ENCODE measurements at places on chromosomes 11 and 22.

DNA sequence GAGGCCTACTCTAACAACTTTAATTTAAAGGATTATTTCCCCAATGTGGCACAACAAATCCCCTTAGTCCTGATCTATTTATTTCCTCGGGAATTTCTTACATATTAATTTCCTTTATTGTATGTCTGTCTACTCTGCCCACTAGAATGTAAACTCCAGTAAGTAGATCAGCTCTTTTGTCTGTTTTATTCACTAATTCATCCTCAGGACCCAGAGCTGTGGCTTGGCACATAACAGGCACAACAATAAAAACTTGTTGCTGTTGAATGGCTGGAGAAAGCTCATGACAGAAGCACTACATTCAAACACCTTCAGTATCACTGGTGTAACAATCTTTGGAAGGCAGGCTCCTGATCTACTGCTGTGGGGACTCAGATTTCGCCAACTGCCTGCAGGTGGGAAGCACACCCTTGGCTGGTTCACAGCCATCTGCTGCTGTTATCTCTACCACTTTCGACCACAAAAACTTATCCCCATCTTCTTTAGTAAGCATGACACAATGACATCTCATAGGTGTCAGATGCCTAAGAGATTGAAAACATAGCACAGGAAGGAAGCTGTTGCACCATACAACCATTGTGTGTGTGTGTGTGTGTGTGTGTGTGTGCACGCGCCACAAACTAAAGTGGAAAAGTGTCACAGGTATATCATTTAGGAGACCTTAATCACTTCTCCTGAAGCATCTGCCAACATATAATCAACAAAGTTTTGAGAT is 11.9 kb downstream of the HIRA start:
- no peak for DNase-seq

- no peak for DNase-seq
Measured at GRCh38 chr11:95148406-95148805, 58.8 kb downstream of the ENDOD1 start.

DNA sequence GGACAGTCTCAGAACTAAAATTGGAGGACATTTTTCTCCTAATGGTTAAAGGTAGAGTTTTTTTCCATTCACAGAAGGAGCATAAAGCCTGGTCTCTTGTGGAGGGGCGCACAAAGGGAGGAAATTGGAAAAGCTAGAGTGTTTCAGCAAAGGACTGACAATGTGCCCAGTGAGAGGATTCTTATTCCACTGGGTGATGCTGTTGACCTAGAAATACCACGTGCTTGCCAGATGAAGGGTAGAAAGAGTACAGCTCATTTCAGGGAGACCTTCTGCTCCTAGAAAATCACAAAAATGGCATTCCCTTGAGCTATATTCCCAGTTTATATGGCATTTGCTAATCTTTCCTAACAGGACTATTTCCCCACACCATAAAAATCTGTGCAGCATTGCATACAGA is 21.1 kb downstream of the MS4A6E start:
- no peak for DNase-seq

- DNase-seq, result no peak
Measured at GRCh38 chr11:61157743-61158142, 3.5 kb downstream of the VPS37C start.

DNA sequence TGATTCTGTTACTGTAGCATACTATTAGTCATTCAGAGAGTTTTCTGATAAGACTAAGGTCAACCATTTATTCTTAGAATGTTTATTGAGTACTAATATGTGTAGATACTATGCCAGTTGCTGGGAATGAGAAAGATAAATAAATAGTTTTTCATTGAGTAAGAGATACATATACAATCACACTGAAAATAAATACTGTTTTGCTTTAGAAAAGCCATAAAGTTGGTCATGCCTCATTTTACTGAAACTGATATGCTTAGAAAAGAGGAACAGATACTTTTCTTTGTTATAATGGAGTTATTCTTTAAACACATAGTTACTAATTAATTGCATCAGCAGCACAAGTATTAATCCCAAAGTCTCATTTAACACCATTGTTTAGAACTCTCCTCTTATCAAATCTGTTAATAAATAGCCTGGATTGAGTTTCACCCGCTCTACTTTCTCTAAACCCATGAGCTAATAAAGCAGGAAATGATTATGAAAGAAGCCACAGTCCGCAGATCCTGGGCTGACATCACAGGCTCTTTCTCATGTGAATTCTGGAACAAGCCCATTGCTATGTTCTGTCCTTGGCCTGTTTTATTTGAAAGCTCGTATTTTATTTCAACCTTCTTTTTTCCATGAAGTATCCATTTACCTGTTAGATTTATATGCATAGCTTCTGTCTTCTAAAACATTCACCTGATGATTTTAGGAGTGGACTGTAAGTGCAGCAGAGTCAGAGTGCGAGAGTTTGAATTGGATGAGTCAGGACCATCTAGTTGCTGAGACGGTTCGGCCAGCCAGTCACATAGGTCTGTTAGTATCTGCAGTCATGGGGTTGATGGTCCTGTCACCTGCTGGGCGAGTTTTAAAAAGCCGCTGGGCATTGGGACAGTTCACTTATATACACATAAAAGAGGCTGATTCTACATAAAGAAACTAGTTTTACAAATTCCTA is 35.5 kb downstream of the PIWIL4 start:
- DNase-seq, result no peak

GRCh38 chr11:73652856-73653559 is 6.6 kb downstream of the PLEKHB1 start:
- no peak for DNase-seq

- DNase-seq, result no peak
Measured at GRCh38 chr11:44004452-44005062, 43.2 kb upstream of the ACCSL start.

DNA sequence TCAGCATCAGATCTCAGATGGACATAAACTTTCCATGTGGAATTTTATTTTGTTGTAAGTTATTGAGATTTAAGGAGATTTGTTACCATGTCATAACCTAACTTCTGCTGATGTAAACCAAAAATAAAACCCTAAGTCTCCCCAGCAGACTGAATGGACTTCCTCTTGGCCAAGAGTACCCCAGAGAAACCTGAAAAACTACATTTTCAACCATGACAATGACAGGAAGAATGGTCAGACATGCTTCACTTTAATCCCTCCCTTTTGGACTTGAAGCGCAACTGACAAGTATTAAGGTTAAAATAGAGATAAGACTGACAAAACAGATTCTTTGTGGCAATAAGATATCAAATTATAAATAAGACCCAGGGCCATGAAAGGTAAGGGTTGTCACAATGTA is 579.7 kb upstream of the RAG2 start:
- no peak for DNase-seq

DNA sequence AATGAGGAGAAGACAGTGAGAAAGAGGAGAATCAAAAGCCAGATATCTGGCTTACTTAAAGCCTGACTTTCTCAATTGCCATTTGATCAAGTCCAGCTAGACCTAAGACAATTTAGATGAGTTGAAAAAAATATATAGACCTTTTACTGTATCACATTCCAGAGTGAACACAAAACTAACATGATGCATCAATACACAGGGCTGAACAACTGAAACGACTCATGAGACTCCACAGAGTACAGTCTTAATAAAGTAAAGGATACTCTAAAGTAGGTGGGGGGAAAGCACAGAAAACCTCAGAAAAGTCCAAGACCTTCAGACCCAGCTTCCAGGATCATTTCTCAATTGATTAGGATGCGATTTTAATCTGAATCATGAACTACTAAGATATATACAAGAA is 95.3 kb upstream of the OR9G4 start:
- DNase-seq, result no peak

GRCh38 chr22:36590441-36591056 is 61.6 kb upstream of the EIF3D start:
- DNase-seq, result no peak

- DNase-seq, result no peak
Measured at GRCh38 chr11:2742201-2742600, 42.4 kb upstream of the KCNQ1OT1 start.

- no peak for DNase-seq
Measured at GRCh38 chr11:70578371-70578770, 180.0 kb downstream of the CTTN start.

DNA sequence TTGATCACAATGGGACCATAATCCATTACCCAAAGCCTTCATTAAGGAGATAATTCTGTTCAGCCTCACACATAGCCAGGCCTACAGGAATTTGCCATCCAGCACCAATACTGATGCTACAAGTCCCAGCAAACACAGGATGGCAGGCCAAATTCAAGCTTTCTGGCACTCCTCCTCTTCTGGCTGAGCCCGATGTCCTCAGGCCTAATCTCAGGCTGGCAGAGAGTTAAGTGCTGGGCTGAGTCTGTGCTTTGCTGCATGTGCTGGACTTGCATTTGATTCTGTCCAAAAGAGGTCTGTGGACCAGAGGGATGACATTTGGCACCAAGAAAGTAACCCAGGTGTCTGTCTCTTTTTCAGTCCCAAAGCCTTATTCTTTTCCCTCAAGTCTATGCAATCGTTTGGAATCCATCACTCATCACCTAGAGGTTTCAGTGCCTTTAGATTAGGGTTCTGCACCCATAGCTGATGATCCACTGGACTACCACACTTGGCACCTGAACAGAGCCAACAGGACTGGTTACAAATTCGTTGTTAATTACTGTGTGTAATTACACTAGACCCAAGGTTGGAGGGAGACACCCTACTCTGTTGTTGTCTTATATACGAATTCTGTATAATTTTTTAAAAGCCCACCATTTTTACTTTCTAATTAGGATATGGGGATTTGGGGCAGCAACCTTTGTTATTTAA is 19.4 kb upstream of the LIN7C start:
- DNase-seq, result peak; percentile 23

- DNase-seq, result no peak
Measured at GRCh38 chr22:24450610-24451009, 23.2 kb downstream of the ADORA2A start.

DNA sequence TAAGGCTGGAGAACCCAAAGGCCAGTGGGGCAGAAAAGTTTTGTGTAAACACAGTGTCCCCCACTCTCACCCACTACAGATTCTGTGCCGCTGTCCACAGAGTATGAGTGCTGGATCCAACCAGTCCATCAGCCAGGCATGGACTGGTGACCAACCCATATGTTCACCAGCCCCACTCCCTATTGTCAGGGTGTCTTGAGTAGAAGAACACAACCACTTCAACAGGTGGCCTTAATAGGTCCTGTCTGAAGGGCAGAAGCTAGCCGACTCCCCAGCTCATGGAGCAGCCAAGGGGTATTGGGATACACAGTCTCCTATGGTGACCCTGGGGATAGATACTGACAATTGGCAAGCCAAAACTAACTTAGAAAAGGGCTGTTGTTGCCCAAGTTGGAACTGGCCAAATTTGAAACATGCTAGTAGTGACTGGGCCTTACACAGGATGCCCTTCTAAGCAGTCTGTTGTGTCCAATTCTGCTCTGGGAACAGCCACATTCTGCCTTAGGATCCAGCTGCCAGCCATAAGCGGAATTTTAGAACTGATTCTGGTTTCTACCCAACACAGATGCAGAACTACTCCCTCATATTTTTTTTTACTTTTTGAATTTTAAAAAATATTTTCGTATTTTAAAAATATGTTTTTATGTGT is 19.8 kb upstream of the PGM2L1 start:
- DNase-seq, result no peak

GRCh38 chr11:106262852-106263251 is 185.4 kb downstream of the AASDHPPT start:
- no peak for DNase-seq

GRCh38 chr22:17083811-17084441 is 874 bp upstream of the IL17RA start:
- no peak for DNase-seq

GRCh38 chr11:108766596-108767173 is 101.8 kb downstream of the DDX10 start:
- DNase-seq, result no peak

DNA sequence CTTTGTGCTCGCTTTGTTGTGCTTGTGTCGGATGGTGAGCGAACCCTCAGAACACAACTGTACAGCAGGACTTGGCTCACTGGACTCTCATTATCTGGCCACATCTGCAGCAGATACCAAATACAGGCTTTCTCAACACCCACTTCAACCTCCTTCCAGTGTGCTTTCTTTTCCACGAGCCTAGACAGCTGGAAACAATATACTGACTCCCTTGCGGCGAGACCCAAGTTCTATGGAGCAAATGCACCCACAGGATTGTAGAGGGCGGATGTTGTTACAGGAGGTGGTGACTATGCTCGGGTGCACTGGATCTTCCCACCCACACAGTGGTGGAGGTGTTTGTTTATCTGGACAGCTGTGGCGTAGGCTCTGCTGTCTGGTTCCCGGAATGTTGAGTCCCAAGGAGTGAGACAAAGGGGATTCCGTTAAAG is 204.3 kb downstream of the TENM4 start:
- no peak for DNase-seq

- DNase-seq, result no peak
Measured at GRCh38 chr11:7512525-7513233, 1.1 kb upstream of the PPFIBP2 start.

GRCh38 chr11:9893474-9893873 is 229.6 kb downstream of the SWAP70 start:
- DNase-seq, result no peak

GRCh38 chr11:60914633-60915247 is 782 bp downstream of the TMEM109 start:
- no peak for DNase-seq

DNA sequence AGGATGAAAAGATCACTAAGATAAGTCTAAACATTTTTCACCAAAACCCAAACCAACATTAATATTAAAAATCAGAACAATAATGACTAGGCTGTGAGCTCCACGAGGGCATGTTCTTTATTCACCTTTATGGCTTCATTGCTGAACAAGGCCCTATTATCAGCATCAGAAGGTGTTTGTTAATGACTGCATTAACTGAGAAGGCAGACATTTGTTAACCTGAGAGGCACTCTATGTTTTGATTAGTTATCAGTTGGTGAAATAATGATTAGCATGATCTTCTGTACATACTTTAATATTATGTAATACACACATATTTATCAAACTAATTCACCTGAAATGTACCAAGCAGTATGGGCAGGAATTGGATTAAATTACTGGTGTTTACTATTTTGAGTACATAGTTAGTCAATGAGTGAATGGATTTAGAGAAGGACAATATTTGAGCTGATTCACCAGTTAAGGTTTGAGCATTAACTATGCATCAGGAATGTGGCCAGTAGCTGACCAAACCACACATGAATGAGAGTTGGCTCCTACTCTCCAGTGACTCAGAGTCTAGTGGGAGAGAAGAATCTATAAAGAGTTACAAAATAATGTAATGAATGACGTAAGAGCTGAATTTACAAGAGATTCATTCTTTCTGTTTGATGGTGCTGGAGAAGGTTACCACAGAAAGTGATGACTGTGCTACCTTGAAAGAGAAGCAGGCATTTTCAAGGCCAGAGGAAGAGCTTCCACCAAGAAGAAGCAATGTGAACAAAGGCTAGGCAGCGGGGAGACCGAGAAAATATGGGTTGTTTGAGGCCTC is 6.7 kb downstream of the IL18 start:
- DNase-seq, result no peak

- DNase-seq, result no peak
Measured at GRCh38 chr22:27874764-27875163, 44.3 kb downstream of the PITPNB start.

- no peak for DNase-seq
Measured at GRCh38 chr11:30045144-30045543, 28.3 kb upstream of the KCNA4 start.

- no peak for DNase-seq
Measured at GRCh38 chr22:26416670-26417276, 12.3 kb upstream of the ASPHD2 start.

- no peak for DNase-seq
Measured at GRCh38 chr11:85946221-85946620, 91.0 kb downstream of the CCDC83 start.
